Muscle of leg (tissue), 16 donors: ENCODE measurements at places on chromosomes 3 and 15. TPM values are rescaled to one million over a fixed set of nuclear protein-coding genes. Genes with fewer than 3 reads are reported as not detected.

Gene CD200
- 11.8 TPM for polyA plus RNA-seq

Gene CCDC80
- polyA plus RNA-seq: 27.9 TPM

Gene PRSS50
- 0.11 TPM for polyA plus RNA-seq

Gene ITGA11
- 3.1 TPM for polyA plus RNA-seq

Gene CATSPER2
- 0.88 TPM for polyA plus RNA-seq

Gene ERICH6
- polyA plus RNA-seq: not detected

Gene BLM
- polyA plus RNA-seq: 7.5 TPM

Gene APOD
- 31.2 TPM for polyA plus RNA-seq

Gene PLA2G4D
- polyA plus RNA-seq: not detected

Gene RBPMS2
- polyA plus RNA-seq: 4.9 TPM

Gene GASK1A
- polyA plus RNA-seq: 4.7 TPM

Gene OXSM
- polyA plus RNA-seq: 10.6 TPM

Gene RCN2
- 105 TPM for polyA plus RNA-seq

Gene GATM
- 259 TPM for polyA plus RNA-seq

Gene GATA2
- 3.0 TPM for polyA plus RNA-seq
